ENCODE measurements at places on chromosomes 2 and 18.
A peak's percentile ranks its signal among the peaks of the same experiment; 100 is the strongest.

GRCh38 chr2:106602042-106602441 is 114.9 kb downstream of the CD8B2 start:
- no peak for DNase-seq

DNA sequence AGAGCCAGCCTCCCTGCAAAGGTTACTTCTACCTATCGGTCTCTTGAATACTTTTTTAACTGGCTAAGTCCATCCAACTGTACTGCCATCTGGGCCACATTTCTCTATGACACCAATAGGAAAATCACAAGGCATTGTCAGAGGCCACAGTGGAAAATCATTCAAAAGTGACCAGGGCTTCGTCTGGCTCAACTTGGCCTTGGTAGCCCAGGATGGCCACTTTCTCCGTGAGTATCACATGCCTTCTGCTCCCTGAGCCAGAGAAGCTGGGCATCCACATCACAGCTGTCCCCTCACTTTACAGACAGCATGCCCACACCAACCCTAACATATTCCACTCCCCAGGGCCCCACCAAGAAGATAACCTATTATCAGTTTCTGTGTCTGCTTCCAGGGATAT is 5.8 kb downstream of the CIB4 start:
- no peak for DNase-seq

GRCh38 chr2:54480025-54480424 is 23.9 kb downstream of the SPTBN1 start:
- DNase-seq = no peak

- DNase-seq = no peak
Observed at GRCh38 chr2:99382143-99382542, 45.0 kb downstream of the EIF5B start.

- DNase-seq = no peak
Observed at GRCh38 chr2:15195813-15196212, 365.3 kb downstream of the NBAS start.

GRCh38 chr2:26745609-26746327 is 18.3 kb upstream of the SLC35F6 start:
- peak; percentile 92 for DNase-seq

- DNase-seq = no peak
Observed at GRCh38 chr2:60066096-60066839, 487.2 kb downstream of the BCL11A start.

- no peak for DNase-seq
Observed at GRCh38 chr18:51132256-51132935, 65.1 kb downstream of the MEX3C start.

DNA sequence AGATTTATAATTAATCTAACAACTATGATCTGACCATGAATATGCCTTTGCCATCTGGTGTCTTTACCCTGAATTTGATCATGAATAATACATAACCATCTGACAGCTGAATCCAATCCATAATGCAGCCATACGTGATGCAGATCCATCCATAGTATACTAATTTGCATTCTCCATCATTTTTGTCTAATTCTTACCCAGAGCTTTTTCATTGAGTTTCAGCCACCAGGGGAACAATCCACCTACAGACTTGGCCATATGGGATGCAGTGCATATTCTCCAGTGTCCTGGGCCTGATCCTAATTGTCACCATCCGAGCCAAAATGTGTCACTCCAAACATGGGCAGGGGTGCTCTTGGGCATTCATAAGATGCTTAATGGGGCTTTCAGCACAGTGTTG is 227.2 kb upstream of the CRIM1 start:
- no peak for DNase-seq

DNA sequence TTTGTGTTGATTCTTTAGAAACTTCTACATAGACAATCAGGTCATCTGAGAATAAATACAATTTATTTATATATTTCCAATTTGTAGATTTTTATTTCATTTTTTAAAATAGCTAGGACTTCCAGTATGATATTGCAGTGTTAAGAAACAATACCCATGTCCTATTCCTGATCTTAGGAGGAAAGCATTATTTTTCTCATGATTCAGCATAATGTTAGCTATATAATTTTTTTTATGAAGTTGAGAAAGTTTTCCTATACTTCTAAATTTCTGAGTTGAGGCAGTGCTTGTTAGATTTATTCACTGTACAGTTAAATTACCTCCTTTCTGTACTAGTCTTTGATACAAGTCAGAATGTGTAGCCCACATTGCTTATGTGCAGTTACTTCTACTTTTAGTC is 595.7 kb upstream of the HS6ST1 start:
- no peak for DNase-seq
